ENCODE measurements at places on chromosomes 2 and 18.

DNA sequence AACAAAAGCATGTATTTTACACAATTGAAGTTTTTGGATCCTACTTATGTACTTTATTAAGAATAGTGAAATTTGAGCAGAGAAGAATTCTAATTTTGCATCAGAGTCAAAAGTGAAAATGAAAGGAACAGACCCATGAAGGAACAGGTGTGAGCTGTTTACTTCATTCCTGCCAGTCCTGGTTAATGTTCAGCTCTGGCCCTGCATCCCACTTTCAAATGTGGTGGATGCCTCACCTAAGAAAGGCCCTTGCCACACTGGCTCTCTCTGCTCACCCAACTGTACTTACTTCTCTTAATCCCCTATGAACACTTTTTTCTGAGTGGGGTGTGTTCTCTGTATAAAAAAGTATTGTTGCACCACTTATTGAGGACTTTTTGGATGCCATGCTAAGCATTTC lies 22.2 kb downstream of the FAM110C start:
- DNase-seq: no peak

DNA sequence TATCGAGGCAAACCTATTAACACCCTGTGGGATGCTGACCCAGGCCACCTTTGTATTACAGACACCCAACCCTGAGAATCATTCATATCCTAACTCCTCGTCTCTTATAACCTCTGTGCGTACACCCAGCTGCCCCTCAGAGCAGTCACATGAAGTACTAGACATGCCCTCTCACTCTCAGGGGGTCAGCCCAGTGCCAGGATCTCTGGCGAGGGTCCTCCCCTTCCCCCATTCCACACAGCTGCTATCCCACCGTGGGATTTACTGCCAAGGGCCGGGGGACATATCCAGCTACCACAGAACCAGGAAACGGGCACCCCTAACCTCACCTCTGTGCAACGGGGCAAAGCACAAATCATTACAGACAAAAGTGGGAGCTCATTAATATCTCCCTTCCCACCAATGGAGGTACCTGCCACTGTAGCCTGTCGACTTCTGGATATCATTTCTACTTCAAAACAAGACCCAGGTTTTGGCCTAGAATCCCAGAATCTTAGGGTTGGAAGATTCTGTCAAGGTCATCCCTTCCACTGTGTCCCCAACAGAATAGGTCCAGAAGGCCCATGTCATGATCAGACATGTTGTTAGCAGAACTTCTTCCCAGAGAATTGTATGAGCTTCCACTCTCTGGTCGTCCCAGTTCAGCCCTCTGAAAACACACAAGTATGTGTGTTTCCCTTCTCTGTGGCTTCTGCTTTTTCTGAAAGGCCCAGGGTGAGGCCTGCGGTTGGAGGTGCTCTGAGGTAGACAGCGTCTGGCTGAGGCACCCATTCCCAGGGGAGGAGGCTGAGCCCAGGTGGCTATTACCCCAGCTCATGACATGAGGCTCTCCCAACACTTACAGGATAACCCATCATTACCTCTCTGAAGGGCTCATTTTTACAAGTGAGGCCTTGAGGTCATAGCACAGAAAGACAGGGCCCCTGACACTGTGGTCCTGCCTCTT lies 1.7 kb downstream of the TMBIM1 start:
- peak; percentile 72 for DNase-seq

DNA sequence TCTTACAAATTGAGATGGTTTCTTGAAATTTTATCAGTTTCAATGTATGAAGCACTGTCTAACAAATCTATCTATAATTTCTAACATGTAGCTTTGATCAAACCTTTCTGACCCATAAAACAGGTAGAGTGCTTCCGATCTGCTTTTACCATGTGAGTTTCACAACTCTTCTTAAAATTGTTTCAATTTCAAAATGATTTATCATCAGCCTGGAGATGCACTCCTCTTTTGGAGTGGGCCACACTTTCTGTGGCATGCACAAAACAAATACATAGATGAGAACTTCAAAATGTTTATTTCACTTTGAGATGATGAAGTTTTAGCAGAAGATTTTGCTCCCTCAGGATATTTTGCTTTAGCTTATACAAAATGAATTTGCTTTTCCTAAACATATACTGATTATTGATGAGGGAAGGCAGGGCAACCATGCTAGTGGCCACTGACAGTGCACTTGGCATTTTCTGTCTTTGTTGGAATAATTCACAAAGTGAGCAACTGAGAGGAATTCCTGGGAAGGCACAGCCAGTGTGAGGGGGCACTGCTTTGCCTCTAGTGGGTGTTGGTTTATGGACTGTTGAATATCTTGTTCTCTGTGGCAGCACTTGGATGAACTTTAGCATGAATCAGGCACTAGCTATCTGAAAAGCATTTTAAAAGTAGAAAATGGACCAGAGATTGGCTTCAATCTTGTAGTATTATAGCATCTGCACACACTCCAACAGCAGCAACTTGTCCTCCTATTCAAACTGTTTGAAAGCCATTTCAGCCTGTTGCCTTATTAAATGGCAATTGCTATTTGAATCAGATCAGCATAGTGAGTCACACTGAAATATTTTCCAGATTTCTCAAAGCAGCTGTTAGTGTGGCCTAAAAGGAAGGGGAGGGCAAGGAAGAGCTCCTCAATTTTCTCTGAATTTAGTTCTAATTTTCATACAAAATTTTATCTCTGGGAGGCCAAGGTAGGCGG lies 193.2 kb downstream of the CCDC85A start:
- DNase-seq: no peak

GRCh38 chr2:150699218-150699617 lies 211.8 kb upstream of the RND3 start:
- DNase-seq: no peak

- no peak for DNase-seq
These were observed 38.8 kb upstream of the SP3 start for GRCh38 chr2:174003720-174004695.
